ENCODE measurements at places on chromosomes 13 and 19.

DNA sequence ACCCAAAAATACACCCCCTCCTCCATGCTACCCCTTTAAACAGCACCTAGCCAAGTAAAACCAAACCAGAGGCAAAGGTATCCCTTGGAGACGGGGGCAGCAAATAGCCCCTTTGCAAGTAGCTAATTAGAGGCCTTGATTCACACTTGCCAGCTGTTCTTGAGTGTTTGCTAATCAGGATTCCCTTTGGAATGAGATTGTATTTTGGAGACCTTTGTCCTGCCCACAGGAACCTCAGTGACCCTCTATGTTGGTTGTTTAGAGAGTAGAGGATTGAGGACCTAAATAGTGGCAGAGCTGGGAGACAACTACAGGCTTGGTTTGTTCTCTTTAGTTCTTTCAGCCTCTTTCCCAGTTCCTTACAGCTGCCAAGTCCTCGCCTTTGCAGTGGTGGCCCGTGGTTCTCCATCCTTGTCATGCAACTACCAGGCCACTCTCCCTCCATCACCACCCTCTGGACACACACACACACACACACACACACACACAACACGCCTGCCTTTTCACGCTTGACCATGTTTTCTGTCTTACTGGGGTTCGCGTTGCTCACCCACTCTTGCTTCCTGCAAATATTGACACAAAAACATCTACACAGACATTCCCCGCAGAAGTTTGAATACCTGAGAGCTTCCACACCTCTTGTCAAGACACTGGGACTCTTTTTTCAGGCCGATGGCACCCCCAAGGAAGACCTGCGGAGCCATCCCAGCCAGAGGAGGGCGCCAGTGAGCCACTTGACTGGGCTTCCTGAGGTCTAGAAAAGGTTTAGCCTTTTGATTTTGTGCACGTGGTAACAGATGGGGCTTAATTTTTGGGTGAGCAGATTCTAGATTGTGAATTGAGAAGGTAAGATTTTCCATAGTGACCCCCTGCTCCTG lies 80.0 kb upstream of the GPR183 start:
- DNase-seq: peak; percentile 8

GRCh38 chr19:37467608-37468090 lies 405 bp upstream of the ZNF569 start:
- no peak for DNase-seq

GRCh38 chr19:58396691-58397532 lies 1.5 kb downstream of the RNF225 start:
- DNase-seq: no peak

GRCh38 chr13:42101821-42102585 lies 53.6 kb downstream of the DGKH start:
- DNase-seq: no peak

GRCh38 chr13:67150608-67151007 lies 79.5 kb downstream of the PCDH9 start:
- DNase-seq: no peak

DNA sequence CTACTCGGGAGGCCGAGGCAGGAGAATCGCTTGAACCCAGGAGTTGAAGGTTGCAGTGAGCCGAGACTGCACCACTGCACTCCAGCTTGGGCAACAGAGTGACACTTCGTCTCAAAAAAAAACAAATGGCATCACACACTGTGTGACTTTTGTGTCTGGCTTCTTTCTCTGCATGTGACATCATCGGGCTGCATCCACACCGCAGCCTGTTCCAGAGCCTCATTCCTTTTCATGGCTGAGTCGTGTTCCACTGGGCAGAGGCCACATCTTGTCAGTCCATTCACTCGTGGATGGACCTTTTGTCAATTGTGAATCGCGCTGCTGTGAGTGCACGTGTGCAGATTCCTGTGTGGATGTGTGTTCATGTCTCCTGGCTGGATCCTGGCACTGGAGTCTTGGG lies 8.3 kb downstream of the THOP1 start:
- no peak for DNase-seq

DNA sequence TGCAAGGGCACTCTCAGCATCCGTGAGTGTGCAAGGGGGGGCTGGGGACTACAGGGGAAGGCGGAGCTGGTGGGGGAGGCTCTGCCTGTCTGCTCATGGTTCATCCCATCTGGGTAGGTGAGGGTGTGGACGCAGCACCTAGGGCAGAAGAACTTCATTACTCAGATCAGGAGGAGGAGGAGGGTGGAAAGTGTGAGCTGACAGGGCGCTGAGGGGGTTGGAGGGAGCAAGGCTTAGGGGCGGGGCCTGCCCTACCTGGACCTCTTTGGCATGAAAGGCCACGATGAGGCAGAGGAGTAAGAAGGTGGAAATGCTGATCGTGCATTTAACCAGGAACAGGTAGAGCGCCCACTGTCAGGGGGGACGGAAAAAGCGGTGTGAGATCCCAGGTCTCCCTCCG lies 4.5 kb downstream of the KCNN4 start:
- DNase-seq: no peak

GRCh38 chr13:113879494-113880360 lies 15.9 kb upstream of the GAS6 start:
- DNase-seq: no peak

DNA sequence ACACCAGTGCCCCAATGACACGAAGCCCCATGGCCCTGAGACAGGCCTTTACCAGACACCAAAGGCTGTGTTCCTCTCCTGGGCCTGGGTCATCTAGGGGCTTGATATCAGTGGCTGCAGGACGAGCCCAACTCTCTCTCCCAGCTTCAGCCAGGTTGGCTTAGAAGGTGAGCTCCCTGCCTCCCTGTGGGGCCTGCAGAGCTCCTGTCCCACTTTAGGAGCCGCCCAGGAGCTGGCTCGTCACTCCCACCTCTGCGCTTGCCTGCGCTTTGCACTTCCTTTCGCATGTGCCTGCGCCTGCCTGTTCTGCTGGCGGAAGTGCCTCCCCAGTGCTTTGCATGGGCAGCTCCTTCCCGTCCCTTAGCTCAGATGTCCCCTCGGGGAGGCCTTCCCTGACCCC lies 4.9 kb downstream of the CALM3 start:
- no peak for DNase-seq

DNA sequence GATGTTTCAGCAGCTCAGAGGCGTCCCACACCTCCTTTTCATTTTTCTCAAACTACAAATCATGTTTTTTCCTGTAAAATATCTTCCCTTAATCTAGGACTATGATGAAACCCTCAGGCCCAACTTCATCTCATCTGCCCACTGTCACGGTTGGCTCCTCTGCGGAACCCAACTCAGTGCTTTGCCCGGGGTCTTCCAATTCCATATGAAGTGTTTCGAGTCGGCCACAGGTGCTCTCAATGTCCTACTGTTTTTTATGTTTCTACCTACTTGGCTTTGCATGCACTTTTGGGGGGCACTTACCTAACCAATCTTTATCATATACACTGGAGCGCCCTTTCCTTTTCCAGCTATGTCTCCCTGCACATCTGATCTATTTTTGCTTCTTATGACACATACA lies 28.1 kb downstream of the COL4A1 start:
- DNase-seq: no peak

GRCh38 chr13:45021250-45021649 lies 31.9 kb downstream of the GPALPP1 start:
- DNase-seq: no peak

GRCh38 chr13:70541451-70541850 lies 433.2 kb upstream of the KLHL1 start:
- no peak for DNase-seq

- no peak for DNase-seq
These were observed 529 bp downstream of the LONP1 start for GRCh38 chr19:5719274-5719960.

DNA sequence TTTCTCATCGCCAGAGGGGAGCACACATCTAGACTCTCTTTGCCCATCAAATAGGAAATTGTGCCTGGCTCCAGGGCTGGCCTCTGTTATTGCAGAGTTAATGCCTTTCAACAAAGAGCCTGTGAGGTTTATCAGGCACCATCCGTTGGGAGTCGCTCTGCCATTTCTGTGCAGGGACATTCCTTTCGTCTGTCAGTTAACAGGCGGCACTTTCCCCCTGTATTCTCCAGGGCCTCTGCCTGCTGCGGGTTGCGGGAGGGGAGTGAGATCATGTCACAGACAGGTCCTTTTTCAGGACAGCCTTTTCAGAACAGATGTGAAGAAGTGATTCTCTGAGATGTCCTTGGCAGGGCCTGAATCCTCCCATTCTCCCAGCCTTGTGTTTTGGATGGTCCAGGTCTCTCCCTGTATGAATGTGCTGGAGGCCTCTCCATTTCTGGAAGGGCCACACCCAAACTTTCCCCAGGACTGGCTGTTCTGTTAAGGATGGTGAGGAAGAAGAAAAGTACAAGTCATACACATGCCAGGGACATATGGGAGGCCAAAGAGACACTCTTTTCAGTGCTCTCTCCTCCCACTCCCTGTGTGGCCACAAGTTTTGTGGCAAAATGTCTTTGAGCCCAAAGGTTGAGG lies 14.9 kb downstream of the SERP2 start:
- DNase-seq: no peak

GRCh38 chr13:43232873-43233265 lies 209.5 kb downstream of the DNAJC15 start:
- peak; percentile 81 for DNase-seq

GRCh38 chr13:109783815-109784589 lies 2.4 kb downstream of the IRS2 start:
- DNase-seq: no peak

DNA sequence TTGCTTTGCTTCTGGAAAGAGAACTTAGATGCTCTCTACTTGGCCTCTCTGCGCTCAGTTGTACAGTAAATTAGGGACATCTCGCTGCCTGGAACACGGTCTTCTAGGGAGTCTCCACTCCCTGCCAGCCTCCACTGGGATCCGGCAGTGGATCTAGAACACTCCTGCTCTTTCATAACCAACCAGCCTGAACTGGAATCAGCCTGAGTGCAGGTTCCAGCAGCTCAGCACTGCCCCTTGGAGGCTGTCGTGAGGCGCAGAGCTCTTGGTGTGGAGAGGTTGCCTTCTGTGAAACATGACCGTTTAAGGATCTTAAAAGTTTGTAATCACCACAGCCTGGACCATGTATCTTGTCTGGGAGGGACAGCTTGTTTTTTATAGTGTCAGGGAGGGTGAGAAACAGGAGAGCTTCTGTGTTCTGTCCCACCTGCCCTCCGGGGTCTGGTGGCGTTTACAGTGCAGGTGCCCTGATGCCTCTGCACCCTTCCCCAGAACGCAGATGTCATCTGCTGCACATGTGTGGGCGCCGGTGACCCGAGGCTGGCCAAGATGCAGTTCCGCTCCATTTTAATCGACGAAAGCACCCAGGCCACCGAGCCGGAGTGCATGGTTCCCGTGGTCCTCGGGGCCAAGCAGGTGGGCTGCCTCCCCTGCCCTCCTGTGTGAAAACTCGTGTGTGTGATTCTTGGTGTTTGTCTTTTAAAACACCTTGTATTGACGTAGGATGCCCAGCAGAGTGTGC lies 24.8 kb downstream of the UPF1 start:
- peak; percentile 35 for DNase-seq

Data from fibroblast of skin of scalp (primary cell).